ENCODE measurements at places on chromosomes 6 and 20. TPM values are rescaled to one million over a fixed set of nuclear protein-coding genes. Genes with fewer than 3 reads are reported as not detected.

- no peak for DNase-seq
Observed at GRCh38 chr6:151869787-151870186, 62.3 kb downstream of the ESR1 start.

ID1 gene
- 152 TPM for total RNA-seq

GRCh38 chr20:62209850-62210495, 10.1 kb downstream of the HRH3 start:
- no peak for DNase-seq

DNA sequence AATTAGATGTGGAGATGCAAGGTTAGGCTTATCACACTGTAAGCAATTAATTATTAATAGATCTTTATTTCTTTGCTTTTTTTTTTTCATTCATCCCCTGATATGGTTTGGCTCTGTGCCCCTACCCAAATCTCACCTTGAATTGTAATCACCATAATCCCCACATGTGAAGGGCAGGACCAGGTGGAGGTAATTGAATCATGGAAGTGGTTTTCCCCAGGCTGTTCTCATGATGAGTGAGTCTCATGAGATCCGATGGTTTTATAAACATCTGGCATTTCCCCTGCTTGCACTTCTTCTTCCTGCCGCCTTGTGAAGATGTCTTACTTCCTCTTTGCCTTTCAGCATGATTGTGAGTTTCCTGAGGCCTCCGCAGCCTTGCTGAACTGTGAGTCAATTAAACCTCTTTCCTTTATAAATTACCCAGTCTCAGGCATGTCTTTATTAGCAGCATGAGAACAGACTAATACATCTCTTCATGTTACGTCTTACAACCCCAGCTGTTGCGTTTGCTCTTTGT, 333.8 kb downstream of the CDH26 start:
- DNase-seq = no peak

NTSR1 gene
- total RNA-seq = 44.1 TPM

- DNase-seq = peak; percentile 43
Observed at GRCh38 chr20:7859356-7859802, 80.9 kb downstream of the HAO1 start.

DNA sequence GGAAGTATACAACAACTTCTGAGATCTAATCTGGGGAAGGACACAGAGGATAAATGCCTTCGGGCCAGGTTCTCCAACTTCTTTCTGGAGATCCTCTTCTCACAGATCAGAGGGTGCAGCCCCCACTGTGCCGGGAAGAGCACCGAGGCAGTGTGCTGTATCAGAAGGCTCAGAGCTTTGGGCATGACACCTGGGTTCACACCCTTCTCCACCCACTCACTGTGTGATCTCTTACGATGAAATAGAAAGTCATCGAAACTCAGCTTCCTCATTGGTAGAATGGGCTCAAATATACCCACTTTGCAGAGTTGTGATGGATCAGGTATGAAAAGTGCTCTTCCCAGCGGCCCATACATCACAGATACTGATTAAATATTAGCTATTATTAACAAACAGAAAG, 347.5 kb upstream of the SOX4 start:
- no peak for DNase-seq

GRCh38 chr20:21575981-21576740, 62.3 kb upstream of the NKX2-2 start:
- DNase-seq = no peak

- no peak for DNase-seq
Observed at GRCh38 chr20:51799401-51799860, 2.9 kb downstream of the SALL4 start.

DNA sequence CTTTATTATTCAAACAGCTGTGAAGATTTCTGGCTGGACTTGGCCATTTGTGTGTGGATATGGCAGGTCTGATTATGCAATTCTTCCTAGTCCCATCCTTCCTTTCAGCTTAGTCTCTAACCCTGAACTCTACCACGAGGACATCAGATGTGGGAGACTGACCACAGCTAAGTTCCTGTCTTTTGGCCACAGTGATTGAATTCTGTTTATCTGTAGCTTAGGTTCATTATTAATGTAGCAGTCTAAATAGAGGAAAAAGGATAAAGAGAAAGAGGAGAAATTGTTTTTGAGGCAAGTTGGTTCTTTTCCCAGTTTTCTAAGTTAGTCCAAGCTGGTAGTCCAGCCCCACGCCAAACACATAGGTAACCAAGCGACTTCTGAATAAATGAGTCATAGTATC, 598.9 kb downstream of the RFPL4B start:
- DNase-seq = no peak

CFAP61 gene
- total RNA-seq = 0.28 TPM

GRCh38 chr20:3730803-3731672, 1.4 kb upstream of the HSPA12B start:
- no peak for DNase-seq

- no peak for DNase-seq
Observed at GRCh38 chr6:115358616-115359015, 702.1 kb downstream of the FRK start.

GRCh38 chr6:72182337-72183246, 296.2 kb downstream of the RIMS1 start:
- DNase-seq = no peak

- no peak for DNase-seq
Observed at GRCh38 chr6:38091613-38092012, 272.1 kb downstream of the ZFAND3 start.

LY6G6D gene
- not detected for total RNA-seq

GRCh38 chr6:136290410-136291010, 864 bp upstream of the BCLAF1 start:
- no peak for DNase-seq

- no peak for DNase-seq
Observed at GRCh38 chr20:8798505-8798904, 270.4 kb upstream of the PLCB4 start.

DNA sequence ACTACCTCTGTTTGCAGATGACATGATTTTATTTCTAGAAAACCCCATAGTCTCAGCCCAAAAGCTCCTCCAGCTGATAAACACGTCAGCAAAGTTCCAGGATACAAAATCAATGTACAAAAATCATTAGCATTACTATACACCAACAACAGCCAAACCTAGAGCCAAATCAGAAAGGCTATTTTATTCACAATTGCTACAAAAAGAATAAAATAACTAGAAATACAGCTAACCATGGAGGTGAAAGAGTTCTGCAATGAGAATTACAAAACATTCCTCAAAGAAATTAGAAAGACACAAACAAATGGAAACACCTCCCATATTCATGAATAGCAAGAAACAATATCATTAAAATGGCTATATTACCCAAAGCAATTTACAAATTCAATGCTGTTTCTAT, 65.6 kb upstream of the HTR1E start:
- no peak for DNase-seq

DNA sequence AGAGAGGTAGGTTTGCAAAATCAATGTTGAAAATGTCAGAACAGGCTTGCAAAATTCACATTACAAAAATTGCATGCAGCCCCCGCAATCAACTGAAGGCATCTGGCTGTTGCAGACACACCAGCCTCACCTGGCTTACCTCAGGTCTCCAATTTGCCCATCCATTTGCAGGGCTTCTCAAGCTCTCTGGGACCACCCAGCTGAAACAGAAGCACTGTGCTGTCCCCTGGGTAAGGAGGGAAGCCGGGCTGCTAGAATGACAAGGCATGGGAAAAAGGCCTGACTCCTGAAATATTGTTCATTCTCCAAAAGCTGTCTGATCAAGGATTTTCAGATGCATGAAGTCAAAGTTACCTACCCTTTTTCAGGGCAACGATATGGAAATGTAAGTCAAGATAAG, 52.6 kb upstream of the CD93 start:
- no peak for DNase-seq

DNA sequence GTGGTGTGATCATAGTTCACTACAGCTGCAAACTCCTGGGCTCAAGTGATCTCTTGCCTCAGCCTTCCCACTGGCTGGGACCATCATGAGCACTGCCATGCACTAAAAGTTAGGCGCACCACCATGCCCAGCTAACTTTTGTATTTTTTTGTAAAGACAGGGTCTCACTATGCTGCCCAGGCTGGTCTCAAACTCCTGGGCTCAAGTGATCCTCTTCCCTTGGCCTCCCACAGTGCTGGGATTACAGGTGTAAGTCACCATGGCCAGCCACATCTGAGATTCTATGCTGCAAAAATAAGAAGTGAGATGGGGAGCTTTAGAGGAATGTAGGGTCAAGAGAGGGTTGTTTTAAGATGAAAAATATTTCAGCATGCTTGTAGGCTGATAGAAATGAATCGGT, 1.5 kb upstream of the FAM83D start:
- no peak for DNase-seq

FAM229B gene
- 12.0 TPM for total RNA-seq

DNA sequence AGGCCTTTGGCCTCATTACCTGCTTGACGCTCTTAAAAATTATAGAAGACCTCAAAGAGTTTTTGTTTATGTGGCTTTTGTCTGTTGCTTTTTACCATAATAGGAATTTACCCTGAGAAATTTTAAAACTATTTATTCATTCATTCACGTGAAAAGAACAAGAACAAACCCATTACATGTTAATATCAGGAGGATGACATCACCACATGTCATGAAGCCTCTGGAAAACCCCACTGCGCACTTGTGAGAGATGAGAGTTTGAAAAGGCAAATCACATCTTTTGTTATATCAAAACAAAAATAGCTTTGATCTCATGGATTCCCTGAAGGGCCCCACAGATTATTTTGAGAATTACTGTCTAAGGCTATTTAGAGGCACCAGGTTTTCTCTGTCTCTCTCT, 61.3 kb upstream of the EYA2 start:
- DNase-seq = no peak

PLN gene
- total RNA-seq = not detected

OPN5 gene
- not detected for total RNA-seq

DNA sequence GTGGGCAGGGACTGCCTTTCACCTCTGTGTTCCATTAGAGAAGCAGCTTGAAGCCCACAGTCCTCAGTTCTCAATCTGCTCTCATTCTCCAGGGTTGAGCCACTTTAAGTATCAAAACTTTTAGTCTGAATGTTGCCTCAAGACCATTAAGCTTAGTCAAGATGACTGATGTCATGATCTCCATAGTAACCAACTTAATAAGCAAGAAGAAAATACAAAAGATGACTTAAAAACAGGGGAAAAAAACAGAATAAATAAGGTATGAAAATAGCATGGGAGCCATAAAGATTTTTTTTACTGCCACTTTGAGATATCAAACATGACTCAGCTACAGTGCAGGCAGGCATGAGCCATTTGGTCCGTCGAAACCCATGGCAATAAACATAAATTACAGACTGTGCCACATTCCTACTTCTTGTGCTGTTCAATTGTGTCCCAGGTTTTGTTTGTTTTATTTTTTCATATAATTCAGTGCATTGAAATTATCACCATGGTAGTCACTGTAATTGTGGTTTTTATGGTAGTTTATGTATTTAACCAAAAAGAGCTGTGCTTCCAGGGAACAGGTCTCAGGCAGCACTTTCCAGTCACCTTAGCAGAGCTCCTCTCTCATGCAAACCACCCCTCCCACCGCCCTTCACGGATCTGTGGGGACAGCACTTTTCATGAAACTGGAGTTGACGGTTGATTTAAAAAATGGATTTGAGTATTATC, 156.5 kb upstream of the INSM1 start:
- no peak for DNase-seq

DNA sequence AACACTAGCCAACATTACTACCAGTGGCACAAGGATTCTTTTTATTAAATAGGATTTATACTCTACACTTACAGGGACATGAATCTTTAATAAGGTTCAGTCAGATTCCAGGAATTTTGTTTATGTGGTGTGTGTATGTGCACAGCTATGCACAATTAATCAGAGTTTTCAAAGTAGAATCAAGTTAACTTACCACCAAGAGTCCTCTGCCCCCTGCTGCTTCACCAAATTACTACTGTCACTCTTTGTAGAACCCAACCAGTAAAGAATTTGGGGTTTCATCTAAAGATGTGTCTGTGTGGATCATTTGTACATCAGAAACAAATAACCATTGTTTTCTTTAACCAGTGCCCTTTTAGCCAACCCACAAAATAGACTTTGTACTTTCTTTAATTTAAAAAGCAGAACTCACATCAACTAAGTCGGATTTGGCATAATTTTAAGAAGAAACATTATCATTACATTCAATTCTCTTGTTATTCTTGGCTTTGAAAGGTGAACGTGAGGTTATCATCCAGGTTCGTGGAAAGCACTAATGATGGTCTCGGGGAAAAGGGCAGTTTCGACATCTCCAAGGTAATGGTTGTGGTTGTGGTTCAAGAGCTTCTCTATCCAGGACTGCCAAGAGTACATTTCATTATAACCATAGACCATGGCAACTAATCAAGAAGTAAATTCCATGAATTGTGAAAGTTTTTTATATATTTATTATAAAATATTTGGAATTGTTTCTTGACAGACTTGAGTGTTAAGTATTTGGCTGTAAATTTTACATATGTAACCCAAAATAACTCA, 514.3 kb upstream of the ID4 start:
- no peak for DNase-seq

GRCh38 chr20:16397086-16397485, 176.2 kb downstream of the KIF16B start:
- DNase-seq = no peak

- no peak for DNase-seq
Observed at GRCh38 chr6:85672623-85673022, 29.9 kb upstream of the SYNCRIP start.

GRCh38 chr20:10115021-10115420, 80.2 kb downstream of the ANKEF1 start:
- no peak for DNase-seq

GRCh38 chr20:46203510-46203837, 85.4 kb downstream of the CD40 start:
- DNase-seq = no peak

COL9A3 gene
- total RNA-seq = 46.6 TPM
